ENCODE measurements at places on chromosomes 3 and 15.

- no peak for DNase-seq
These were observed 198.3 kb downstream of the OTOL1 start for GRCh38 chr3:161694682-161695564.

GRCh38 chr3:46632792-46633191 lies 20.5 kb downstream of the FAM240A start:
- no peak for DNase-seq

DNA sequence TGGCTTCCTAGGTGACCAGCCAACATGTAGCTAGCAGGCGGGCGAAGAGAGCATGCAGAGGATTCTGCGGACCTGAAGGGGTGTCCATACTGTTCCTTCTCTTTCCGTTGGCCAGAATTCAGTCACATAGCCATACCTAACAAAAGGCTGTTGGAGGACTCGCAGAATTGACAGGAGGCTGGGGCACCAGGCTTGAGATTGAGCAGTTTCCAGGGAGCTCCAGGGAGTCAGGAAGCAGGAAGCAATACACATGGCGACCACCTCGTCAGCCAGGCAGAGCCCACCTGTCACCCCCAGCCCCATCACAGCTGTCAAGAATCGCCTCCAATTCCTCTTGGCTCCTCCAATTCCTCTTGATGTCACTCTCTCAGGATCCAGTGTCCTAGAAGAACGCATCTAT lies 13.2 kb upstream of the DNAJA4 start:
- no peak for DNase-seq

GRCh38 chr3:179668429-179668828 lies 15.6 kb downstream of the USP13 start:
- DNase-seq: no peak

GRCh38 chr15:63487076-63487757 lies 17.2 kb upstream of the USP3 start:
- DNase-seq: peak; percentile 87

Measured in stimulated activated CD4-positive, alpha-beta T cell treated with anti-CD3 and anti-CD28 coated beads, Interleukin-4, amount 100 ng/mL, for 4 hours (primary cell).